ENCODE measurements at places on chromosomes 5 and 9. TPM values are rescaled to one million over a fixed set of nuclear protein-coding genes. Genes with fewer than 3 reads are reported as not detected.
A peak's percentile ranks its signal among the peaks of the same experiment; 100 is the strongest.

- peak; percentile 30 for DNase-seq
Observed at GRCh38 chr9:134492281-134492691, 149.3 kb upstream of the COL5A1 start.

- no peak for DNase-seq
Observed at GRCh38 chr5:41863871-41864486, 6.2 kb downstream of the OXCT1 start.

GRCh38 chr9:94277885-94278536 is 18.9 kb downstream of the ZNF169 start:
- DNase-seq = no peak

GRCh38 chr9:20694248-20694647 is 10.2 kb downstream of the FOCAD start:
- no peak for DNase-seq

The BTF3 gene
- 186 TPM for total RNA-seq

GRCh38 chr5:40734986-40735385 is 20.8 kb downstream of the TTC33 start:
- DNase-seq = no peak

The CTSV gene
- total RNA-seq = 0.53 TPM

DNA sequence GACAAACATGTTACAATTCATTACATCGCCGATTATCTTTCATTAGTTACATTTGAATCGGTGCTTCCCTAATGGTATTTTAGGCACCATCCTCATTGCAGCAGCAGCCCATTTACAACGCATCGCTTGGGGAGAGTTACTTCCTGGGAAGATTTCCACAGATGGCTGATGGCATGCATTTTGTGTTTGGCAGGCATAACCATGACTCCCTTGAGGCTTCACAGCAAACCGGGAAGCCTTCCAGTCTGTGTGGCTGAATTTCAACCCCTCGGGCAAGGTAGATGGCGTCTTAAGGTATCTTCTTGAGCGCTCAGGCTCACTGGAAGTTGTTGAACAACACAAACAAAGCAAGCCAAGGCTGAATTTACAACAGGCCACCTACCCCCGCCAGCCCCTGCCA is 1.6 kb upstream of the DNAH5 start:
- peak; percentile 28 for DNase-seq

DNA sequence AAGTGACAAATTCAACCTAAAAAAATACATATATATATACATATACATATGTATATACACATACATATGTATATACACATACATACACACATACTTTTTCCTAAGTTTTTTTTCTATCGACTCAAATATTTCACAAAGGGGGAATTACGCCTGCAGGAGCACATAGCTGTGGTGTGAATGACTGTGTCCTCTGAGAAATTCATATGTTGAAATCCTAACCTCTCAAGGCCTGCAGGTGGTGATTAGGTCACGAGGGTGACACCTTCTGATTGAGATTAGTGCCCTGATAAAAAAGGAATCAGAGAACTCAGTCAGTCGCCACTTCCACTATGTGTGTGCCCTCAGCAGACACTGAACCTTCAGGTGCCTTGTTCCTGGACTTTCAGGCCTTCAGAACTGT is 248.7 kb downstream of the SEMA5A start:
- no peak for DNase-seq

- DNase-seq = no peak
Observed at GRCh38 chr5:129481161-129481560, 21.1 kb downstream of the ADAMTS19 start.

DNA sequence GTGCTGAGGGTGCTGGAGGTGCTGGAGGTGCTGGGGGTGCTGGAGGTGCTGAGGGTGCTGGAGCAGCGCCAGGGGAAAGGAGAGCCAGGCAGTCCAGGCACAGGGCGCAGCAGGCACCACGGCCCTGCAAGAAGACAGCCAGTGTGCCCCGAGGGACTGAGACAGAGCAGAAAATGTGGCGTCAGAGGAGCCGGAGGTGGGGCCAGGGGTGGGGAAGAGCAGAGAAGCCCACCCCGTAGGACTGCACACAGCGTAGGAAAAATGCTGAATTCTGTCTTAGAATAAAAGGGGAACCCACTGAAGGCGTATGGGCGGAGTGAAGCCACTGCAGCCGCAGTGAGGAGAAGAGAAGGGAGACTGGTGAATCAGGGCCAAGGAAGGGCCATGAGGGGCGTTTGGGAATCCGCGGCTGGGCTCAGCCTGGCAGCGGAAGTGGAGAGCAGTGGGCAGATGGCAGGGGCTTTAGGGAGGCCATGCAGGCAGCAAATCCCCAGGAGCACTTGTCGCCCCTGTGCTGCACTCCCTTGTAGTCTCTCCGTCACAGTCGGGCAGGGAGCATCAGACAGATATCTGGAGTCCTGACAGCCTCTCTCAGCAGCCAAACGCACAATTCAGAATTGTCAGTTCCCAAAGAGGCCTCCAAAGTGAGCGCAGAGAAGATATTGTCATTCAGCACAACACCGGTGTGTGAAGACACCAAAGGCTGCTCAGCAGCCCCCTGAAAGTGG is 35.9 kb upstream of the LECT2 start:
- DNase-seq = no peak

- no peak for DNase-seq
Observed at GRCh38 chr5:68071736-68072135, 143.8 kb upstream of the PIK3R1 start.

- no peak for DNase-seq
Observed at GRCh38 chr5:1039706-1040260, 31.2 kb downstream of the NKD2 start.

- DNase-seq = no peak
Observed at GRCh38 chr5:76546497-76547102, 76.6 kb downstream of the F2RL2 start.

The WDR70 gene
- total RNA-seq = 55.9 TPM

DNA sequence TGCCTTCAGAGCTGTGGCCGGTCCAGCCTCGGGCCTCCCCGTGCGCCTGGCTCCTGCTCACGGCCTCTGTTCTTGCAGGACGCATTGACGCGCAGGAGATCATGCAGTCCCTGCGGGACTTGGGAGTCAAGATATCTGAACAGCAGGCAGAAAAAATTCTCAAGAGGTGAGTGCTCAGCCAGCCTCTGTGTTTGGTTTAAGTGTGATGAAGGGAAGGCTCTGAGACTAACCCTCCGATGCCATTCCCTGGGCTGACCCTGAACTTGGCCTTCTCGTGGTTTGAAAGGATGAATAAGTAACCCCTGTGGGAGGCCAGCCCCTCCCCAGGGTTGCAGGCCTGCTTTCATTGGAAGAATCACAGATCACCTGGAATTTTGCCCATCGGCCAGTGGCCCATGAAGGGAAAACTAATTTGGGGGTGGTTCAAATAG is 26.3 kb downstream of the PTGES2 start:
- DNase-seq = no peak

DNA sequence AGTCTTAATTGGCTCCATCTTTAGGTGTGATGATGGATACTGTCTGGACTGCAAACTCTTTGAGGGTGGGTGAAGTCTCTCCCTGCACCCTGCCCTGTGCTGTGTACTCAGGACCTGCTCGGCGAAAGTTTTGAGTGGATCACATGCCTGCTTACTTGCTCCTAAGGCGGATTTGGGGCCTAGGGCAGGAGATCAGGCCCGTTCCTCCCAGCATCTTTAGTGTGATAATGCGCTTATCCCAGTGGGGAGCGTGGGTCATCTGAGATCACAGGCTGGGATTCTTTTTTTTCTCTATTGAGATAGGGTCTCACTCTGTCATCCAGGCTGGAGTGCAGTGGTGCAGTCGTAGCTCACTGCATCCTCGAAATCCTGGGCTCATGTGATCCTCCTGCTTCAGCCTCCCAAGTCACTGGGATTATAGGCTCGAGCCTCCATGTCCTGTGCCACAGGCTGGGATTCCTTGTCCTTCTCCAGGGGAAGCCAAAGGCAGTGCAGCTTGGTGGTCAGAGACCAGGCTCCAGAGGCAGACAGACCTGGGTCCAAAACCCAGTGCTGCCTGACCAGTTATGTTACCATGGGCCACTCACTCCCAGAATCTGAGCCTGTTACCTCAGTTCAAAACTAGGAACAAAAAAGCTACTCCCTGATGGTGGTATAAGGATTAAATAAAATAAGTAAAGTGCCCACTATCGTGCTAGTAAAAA is 59.7 kb downstream of the ZNF618 start:
- DNase-seq = no peak

DNA sequence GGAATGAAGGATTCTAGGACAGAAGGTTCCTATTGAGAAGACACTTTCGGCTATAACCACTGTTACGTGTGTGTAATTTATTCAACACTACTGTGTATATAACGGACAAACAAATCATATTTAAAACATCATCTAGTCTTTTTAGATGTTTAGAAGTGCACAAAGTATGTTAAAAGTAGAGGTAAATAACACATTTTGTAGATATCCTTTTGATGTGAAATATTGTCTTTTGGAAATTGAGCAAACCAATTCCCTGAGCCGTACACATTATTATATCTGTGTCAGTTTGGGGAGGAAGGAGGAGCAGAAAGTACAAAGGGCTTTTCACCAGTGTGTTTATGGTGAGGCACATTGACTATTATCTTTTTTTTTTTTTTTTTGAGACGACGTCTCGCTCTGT is 39.1 kb upstream of the ANKRD18A start:
- DNase-seq = no peak

- no peak for DNase-seq
Observed at GRCh38 chr9:124369231-124369797, 45.9 kb downstream of the PSMB7 start.

The ARHGEF37 gene
- 38.9 TPM for total RNA-seq

DNA sequence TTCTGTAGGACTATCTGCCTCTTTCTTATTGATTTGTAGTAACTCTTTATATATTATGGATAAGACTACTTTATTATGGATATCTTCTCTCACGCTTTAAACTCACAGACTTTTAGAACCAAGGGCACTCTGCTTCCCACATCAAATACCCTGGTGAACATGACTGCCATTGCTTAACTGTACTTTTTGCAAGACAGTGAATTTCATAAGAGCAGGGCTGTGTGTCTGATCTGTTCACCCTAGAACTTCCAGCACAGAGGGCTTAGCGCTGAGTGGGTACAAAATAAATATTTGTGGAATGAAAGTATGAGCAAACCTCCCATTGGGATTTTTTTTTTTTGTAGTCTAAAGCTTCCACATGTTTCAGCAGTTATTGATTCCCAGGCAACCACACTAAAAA is 84.8 kb downstream of the CFAP77 start:
- DNase-seq = no peak

- no peak for DNase-seq
Observed at GRCh38 chr5:36009698-36010097, 18.5 kb upstream of the UGT3A1 start.
